NCI-H2107 (cell line): ENCODE measurements at places on chromosomes 11 and 22.

DNA sequence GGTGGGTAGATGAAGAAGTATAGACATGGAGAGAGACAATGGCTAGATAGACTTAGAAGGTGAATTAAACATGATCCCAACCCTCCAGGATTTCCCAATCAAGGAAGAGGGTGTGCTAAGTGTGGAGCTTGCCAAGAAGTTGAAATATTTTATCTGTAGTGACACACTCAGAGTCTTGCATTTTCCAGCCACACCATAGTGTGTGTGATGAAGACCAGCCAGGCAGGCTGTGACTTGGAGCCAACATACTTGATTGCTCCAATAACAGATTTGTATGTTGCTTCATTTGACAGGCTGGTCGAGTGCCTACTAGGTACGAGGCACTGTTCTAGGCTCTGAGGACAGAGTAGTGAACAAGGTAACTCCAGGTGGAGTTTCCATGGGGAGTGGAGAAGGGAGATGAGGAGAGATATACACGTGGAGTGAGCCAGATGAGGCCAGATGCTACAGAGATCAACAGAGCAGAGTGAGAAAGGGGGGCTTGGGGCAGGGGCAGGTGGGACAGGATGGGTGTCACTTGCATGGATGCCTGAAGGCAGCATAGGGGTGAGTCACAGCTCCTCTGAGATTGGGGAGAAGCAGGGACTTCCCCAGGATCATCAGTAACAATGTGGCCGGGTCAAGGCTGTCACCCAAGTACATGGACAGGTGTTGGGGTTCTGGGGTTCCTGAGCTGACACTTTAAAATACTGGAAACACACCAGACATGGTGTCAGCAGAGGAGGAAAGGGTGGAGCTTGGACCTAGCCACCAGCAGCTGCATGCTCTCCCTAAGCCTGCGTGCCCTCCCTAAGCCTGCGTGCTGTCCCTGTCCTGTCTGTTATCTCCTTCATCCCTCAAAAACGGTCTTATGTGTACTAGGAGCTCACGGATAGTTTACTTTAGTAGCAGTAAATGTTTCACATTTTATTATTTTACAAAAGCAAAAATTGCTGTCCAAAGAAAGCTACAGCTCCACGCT is 23.6 kb downstream of the PDGFB start:
- no peak for DNase-seq

DNA sequence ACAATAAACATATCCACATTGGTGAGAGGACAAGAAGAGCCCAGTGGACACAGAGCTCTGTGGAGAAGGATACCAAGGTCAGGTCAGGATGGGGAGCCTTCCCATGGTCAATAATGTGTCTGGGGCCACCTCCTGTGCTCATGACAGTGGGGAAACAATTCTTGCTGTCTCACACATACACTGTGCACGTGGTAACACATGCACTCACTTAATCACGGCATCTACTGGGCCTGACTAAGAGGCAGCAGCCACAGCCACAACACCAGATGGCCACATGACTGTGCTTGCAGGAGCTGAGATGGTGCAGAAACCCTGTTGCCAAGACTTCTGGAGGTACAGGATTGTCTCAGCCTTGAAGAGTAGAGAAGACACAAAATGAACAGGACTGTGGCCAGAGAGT is 28.6 kb downstream of the C22orf42 start:
- DNase-seq, result no peak

- no peak for DNase-seq
Measured at GRCh38 chr11:119093942-119094815, 7.5 kb downstream of the DPAGT1 start.

- no peak for DNase-seq
Measured at GRCh38 chr22:37498289-37498909, 12.2 kb upstream of the MFNG start.

DNA sequence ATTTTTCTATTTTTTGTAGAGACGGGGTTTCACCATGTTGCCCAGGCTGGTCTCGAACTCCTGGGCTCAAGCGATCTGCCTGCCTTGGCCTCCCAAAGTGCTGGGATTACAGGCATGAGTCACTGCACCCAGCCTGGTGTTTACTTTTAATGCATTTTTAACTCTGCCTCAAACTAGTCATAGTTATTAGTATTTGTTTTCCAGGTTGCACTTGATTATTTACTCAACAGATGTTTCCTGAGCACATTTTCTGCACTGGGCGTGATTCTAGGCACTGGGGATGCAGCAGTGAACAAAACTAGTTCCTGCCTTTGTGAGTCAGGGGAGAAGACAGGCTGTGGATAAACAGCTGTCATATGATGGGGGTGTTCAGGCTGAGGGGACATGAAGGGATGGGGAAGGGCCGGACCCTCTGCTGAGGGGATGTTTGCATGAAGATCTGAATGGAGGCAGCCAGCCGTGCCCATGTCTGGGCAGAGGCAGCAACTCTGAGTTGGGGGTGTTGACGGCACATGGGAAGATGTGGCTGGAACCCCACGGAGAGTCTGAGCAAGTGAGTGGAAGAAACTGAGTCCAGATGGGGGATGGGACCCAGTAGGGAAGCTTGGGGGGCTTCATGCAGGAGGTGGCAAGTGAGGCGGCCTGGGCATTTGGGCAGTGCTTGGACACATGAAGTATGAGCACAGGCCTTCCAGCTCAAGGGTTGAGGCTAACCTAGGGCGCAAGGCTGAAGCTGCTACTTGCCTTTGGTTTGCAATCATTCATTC is 34.4 kb downstream of the MPPED1 start:
- DNase-seq, result no peak

- DNase-seq, result no peak
Measured at GRCh38 chr22:29211066-29211465, 5.4 kb downstream of the EMID1 start.

DNA sequence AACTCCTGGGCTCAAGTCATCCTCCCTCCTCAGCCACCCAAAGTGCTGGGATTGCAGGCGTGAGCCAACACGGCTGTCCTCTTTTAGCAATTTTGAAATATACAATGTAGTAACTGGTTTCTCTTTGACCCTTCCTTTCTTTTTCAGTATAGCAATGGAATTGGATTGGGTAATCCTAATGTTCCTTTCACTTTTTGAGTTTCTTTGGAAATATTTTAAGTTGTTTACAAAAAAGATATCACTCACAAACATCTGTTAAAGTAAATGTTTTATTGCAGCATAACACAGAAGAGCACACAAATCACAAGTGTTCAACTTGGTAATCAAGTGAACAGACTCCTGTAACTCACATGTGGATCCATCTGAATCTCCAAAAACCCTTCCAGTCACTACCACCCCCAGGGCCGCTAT is 44.6 kb upstream of the EP300 start:
- DNase-seq, result no peak

DNA sequence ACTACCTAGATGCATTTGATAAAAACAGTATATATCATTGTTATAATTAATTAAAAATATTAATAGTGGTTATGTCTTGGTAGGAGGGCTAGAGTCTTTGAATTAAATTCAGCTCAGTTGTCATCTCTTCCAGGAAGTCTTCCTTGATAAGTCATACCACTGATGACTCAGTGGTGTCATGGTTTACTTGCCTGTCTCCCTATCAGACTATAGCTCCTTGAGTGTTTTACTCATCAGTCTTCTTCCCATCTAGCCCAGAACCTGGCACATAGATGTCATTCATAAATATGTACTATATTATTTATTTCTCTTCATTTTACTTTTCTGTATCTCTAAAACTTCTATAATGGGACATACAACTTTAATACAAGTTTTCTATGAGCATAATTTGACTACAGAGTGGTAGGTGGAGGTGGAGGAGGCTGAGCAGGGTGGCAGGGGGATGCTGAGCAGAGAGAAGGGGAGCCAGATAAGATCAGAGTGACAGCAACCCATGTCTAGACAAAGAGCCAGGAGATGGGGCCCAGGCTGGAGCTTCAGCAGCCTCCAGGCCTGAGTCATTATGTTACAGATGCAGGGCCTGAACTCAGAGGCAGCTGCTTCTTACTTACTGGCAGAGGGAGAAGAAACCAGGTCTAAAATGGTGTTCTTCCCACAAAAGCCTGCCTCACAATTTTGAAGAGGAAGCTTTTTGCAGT is 82.3 kb upstream of the PHOX2A start:
- no peak for DNase-seq

- no peak for DNase-seq
Measured at GRCh38 chr22:22865311-22866072, 22.1 kb upstream of the IGLL5 start.

DNA sequence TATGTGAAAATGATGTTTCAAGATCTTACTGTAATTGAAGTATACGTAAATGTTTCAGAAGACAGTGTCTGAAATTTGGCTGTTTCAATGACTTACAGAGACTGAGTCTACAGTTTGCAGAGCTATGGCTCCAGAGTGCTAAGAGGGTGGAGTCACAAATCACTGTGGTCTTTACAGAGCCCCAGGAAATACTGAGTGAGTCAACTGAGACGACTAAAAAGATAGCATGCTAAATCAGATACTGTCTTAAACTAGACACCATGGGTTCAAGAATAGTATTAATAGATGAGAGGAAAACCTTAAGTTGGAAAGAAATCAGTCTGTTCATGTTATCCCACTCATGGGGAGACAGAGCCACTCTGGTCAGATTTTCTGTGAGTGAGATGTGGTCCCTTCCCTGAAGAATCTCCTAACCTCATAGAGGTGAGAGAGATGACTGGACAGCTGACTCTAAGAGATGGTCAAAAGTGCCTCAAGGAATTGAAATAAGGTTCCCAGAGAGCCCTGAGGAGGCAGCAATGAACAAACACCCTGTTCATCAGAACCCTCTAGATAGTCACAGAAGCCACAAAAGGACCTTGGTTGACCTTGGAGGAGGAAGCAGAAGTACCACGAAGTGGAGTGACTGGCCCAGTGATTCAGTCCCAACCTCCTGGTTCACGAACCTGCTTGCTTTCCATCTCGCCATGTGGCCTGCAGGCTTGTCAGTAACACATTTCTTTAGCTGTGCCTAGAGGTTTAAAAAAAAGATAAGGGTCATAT is 30.2 kb downstream of the C11orf91 start:
- no peak for DNase-seq

GRCh38 chr11:123391646-123392348 is 38.3 kb upstream of the GRAMD1B start:
- no peak for DNase-seq

GRCh38 chr11:43994196-43994595 is 51.8 kb downstream of the C11orf96 start:
- no peak for DNase-seq

DNA sequence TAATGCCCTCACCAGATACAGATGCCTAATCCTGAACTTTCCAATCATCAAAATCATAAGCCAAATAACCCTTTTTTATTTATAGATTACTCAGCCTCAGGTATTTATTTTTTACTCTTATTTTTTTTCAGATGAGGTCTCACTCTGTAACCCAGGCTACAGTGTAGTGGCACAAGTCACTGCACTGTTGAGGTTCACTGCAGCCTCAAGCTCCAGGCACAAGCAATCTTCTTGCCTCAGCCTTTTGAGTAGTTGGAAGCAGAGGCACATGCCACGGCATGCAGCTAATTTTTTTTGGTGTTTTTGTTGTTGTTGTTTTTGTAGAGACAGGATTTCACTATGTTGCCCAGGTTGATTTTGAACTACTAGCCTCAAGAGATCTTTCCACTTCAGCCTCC is 49.5 kb downstream of the TTC28 start:
- no peak for DNase-seq

DNA sequence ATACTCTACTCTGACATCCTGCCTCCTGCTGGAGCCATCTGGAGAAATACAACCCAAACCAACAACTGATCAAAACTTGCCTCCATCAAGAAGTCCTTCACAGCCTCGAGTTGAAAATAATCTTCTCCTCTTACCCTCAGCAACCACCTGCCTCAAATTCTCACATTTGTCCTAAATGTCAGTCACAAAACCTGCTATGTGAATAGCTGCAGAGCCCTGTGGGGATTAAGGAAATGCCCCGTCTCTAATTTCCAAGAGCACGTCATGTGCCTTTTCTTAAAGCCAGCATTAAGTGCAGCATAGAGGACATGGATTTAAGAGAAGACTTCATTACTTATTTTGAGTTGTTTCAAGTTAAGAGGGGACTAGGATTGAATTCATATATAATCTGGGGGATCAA is 105.9 kb downstream of the TRPC6 start:
- DNase-seq, result no peak

DNA sequence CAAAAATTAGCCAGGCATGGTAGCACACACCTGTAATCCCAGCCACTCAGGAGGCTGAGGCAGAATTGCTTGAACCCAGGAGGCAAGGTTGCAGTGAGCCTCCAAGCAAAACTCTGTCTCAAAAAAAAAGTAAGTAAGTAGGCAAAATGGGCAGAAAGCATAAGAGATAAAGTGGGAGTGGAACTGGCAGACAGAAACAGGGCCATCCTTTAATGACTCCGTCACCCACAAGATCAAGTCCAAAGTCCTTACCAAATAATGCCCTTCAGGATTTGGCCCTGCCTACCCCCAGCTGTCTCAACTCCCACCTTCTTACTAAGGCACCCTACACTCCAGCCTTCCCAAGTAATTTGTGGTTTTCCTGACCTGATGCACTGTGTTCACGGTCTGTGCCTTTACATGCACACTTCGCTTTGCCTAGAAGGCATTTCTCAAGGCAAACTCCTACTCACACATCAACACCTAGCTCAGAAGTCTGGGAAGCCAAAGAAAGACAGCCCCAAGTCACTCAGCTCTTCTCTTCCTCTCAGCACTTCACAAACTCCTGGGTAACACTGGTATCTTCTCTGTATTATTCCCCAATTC is 6.1 kb downstream of the MAPK1 start:
- DNase-seq, result no peak

GRCh38 chr22:45210577-45210976 is 30.1 kb downstream of the KIAA0930 start:
- DNase-seq, result no peak

- DNase-seq, result no peak
Measured at GRCh38 chr22:19477321-19478044, 1.5 kb downstream of the UFD1 start.

- no peak for DNase-seq
Measured at GRCh38 chr11:7170431-7170830, 81.3 kb upstream of the SYT9 start.
